ENCODE measurements at places on chromosomes 7 and 10. TPM values are rescaled to one million over a fixed set of nuclear protein-coding genes. Genes with fewer than 3 reads are reported as not detected.

The KLLN gene
- 0.25 TPM for total RNA-seq

The BAMBI gene
- 4.8 TPM for total RNA-seq

The PON2 gene
- total RNA-seq: 72.6 TPM

The VKORC1L1 gene
- 25.4 TPM for total RNA-seq

The FEZF1 gene
- not detected for total RNA-seq

All from pulmonary artery endothelial cell (primary cell).